ENCODE measurements at places on chromosomes 5 and 9.

DNA sequence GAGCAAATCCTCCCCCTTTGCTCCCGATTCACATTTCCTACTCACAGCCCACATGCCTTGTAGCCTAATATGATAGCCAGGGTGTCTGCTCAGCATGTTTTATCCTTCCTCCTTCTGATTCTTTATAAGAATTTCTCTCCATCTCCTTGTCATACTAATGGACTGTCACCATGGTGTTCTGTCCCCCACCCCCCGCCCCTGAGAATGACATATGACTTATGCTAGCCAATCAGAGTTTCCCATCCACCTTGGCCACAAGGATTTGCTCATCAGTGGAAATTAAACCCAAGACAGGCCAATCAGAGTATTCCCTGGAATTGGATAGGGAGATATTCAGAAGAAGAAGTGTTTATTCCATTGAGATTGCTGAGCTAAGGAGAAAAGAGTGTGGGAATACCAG, 16.0 kb downstream of the ABLIM3 start:
- DNase-seq = no peak

DNA sequence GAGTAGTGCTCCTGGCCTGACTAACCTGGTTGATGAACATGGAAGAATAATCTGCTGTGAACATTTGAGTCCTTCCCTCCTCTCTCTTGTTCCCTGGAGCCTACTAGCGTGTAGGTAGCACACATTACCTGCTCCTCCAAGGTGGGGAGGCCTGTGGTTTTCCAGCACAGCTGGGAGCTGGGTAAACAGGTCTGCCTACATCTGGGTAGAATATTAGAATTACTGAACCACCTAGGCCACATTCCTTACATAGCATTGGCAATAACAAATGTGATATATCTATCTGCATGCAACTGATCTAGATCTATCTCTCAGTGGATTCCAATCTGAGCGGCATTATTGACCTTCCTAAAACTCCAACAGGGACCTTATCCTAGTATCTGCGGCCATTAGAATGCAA, 151.0 kb upstream of the ZNF366 start:
- DNase-seq = no peak

DNA sequence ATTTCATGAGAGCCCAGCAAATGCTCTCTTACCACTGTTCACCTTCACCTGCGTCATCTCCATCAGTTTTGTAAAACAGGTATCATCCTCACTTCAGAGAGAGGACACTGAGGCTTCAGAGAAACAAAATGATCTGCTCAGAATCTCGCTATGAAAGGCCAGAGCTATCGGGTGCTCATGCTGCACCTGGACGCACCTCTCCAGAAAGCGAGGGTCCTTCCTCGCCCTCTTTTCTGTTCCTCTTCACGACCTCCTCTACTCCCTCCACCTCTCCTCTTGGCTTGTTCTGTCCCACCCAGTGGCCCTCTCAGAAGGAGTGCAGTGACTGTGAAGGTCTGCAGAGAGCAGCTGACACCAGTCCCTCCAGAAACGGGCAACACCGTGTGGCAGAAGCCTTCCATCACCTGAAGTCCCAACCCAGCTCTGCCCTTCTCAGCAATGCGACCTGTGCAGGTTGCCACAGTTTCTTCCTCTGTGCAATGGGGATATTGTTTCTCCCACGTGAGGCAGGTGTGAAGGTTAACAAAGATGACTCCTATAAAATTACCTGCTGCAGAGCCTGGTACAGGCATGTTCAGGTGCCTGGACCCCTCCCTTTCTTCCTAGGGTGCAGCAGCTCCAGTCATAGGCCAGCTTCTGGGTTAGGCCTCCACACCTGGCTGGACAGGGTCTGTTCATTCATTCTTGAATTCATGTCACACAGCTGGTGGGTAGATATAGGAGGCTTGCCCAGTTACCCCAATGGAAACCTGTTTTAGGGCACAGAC, 45.3 kb upstream of the ANGPTL2 start:
- DNase-seq = no peak

DNA sequence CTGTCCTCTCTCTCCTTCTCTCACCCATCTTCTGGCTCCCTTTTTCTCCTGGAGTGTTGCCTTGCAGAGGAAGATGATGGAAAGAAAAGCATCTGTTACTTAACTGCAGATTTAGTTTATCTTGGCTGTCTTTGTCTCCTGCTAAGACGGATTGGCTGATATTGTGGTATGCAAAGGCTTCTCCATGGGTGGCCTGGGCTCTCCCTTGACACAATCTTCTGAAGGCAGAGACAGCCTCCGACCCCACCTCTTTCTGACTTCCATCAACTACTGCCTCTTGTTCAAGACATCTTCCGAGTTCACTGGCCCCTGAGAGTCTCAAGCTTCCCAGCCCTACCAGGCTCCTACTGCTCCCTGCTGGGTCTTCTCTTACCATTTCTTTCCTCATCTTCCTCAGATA, 403.7 kb downstream of the LRRC70 start:
- no peak for DNase-seq

- no peak for DNase-seq
Observed at GRCh38 chr5:147169399-147169798, 65.4 kb upstream of the STK32A start.

- DNase-seq = no peak
Observed at GRCh38 chr9:83715221-83715620, 7.5 kb upstream of the UBQLN1 start.

- DNase-seq = no peak
Observed at GRCh38 chr9:89712283-89712682, 107.5 kb downstream of the GADD45G start.

DNA sequence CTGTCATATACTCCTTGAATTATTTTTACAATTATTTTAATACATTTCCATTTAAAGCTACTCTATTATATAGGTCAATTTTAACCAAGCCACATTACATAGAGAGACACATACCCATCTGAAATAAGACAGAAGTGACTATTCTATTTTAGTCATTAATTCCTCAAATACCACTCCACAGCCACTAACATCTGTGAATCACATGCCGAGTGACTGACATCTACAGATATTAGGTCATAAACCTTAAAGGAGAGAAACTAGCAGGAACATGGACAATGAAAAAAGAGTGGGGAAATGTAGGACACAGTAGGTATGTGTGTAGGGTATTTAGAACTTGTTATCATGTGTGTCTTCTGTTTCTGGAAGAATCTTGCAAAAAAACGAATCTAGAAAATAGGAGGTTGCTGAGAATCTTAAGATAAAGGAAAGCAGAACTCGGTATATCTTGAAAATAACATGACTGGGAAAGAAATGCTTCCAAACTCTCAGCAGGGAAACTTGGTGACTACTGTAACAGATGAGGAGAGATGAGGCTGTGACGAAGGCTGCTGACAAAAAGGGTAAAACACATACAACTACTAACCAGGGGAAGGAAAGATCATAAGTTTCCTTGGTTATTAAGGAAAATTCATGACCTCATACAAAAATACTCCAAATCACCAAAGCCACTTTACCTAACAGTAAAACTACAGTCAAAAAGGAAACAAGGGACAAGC, 84.6 kb downstream of the PLPP1 start:
- DNase-seq = no peak

- DNase-seq = no peak
Observed at GRCh38 chr5:471750-472058, 28.7 kb downstream of the EXOC3 start.

DNA sequence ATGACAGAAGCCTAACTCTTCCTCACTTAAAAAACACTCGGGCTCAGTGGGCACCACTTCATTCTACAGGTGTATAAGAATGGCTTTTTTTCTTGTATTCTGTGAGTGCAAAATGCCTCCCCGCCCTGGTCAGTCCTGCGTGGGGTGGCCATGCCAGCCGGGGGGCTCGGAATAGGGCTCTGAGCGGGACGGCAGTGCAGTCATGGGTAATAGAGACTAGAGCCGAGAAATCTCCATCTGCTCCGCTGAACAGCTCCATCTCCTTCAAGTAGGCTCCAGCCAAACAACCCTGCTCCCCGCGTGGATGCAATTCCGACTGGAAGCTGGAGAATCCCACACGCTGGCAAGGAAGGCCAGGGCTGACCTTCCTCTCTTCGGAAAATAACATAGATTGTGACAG, 317.0 kb upstream of the IRX4 start:
- DNase-seq = no peak

DNA sequence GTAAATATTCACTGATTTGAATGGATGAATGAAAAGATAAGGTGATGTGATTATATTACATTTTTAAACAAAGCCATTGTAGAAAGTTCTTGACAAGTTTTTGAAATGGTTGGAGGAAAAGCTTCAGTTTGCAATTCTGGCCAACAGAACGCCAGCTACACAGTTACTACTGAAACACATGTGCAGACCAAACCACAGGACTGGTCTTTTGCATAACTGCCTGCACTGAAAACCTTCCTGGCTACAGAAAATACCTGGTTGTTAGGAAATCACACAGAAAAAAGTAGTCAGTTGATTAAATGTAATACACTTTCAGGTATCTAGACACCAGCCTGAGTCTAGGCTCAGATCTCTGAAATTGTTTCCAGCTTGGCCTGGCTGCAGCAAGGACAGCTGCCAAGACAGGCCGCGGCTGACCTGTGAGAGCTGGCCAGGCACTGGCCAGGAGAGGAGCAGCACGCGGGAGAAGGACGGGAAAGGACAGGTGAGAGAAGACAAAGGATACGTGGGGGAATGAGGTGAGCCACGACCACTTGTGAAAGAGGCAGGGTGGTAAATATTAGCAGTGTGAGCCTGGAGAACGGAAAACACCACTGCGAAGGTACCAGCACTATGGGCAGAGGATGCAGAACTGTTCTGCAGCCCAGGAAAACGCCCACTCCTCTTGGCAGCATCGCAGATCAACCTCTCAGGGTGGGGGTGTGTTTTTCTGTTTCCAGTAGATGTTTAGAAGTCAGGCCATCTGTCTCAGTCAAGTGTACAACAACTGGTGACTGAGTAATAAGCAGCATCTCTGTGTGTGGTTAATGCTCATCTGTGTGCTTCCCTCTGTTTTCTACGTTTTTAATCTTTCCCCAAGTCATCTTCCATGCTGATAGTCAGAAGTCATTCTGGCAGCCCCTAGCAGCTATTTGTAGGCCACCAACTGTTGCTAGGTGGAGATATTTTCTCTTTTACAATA, 137.4 kb downstream of the SCAMP1 start:
- DNase-seq = no peak

DNA sequence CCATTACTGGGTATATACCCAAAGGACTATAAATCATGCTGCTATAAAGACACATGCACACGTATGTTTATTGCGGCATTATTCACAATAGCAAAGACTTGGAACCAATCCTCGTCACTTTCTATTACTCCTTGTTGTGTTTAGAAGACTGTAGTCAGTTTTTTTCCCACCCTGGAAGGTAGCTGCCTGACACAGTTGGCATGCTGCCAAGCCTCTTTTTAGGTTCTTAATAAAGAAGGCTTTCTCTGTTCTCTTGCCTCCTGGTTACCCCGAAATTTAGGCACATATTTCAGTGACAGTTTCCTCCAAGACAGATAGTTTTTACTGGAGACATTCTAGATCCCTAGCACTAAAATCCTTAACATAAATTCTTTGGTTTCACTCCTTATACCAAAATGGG, 205.4 kb upstream of the PCSK5 start:
- no peak for DNase-seq

GRCh38 chr9:132846918-132847515, 31.1 kb downstream of the AK8 start:
- no peak for DNase-seq

DNA sequence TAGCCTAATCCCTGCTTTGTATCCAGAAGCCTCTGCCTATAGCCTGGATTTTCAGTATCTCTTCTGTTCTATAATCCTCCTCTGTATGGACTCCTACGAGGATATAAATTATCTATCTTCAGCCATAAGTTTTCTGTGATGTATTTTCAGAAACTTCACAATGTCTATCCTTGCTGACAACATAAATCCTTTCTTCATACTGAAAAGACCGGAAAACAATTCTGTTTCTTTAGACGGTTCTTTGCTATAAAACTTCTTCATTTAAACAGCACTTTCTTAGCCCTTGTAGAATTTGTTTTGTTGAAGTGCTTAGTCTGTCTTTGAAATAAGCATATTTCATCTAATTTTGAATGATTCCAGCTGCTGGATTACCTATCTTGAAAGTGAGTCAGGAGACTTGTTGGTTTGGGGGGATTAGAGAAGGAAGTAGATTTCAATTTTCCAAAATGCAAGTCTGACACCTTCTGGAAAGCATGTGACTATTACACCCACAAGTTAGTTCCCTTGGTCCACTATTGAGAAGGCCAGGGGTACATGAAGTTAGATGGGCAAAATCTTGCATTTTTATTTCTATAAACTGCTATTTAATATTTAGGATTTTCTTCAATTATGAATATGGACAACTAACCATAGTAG, 96.3 kb upstream of the RANBP3L start:
- no peak for DNase-seq

- no peak for DNase-seq
Observed at GRCh38 chr9:115998666-115999065, 154.9 kb upstream of the PAPPA start.

DNA sequence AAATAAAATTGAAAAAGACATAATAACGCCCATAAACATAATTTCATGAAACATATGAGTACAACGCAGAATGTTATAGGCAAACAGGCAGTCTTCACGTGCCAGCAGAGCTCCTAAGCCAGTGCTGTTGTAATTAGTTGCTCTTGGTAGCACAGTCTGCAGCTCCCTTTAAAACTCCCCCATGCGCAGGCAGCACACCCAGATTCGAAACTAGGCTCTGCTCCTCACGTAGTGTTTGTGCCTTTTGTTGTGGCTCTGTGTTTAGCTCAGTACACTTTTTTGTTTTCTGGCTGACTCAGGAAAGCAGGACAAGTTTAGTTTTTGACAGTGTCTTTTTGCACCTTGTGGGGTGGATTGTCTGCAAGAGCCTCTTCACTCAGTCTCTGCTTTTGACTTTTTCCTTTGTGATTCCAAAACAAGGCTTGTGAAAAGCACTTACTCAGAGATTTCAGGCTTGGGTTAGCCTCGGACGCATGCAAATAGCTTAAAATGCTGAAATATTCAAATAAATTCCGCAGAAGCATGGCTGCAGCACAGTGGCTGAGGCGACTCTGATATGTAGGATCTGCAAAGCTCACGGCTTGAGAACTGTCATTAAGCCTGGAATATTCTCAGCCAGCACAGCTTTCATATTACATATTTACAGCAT, 113.6 kb downstream of the IRX1 start:
- no peak for DNase-seq

GRCh38 chr9:27468000-27468399, 56.1 kb upstream of the IFNK start:
- DNase-seq = no peak

DNA sequence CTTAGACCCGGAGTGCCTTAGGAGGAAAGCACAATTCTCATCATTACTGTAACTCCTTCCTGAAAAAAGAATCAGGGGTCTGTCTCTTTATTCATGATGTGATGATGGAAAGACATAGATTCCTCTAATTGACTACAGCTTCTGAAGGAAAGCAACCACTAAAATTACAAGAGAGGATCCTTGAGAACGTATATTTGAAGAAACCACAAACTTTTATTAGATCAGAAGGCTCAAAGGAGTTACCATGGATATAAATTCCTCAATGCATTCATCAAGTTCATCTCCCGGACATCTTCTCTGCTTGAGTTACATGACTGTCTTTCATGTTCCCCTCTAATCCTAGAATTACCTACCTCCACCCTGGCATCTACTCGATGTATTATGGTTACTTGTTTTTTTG, 104.1 kb upstream of the PAPPA start:
- no peak for DNase-seq

- DNase-seq = no peak
Observed at GRCh38 chr9:17191082-17191481, 56.2 kb downstream of the CNTLN start.
